ENCODE measurements at places on chromosomes 11 and 22. TPM values are rescaled to one million over a fixed set of nuclear protein-coding genes. Genes with fewer than 3 reads are reported as not detected.
A peak's percentile ranks its signal among the peaks of the same experiment; 100 is the strongest.

Gene KCTD14
- total RNA-seq, result 10.6 TPM

DNA sequence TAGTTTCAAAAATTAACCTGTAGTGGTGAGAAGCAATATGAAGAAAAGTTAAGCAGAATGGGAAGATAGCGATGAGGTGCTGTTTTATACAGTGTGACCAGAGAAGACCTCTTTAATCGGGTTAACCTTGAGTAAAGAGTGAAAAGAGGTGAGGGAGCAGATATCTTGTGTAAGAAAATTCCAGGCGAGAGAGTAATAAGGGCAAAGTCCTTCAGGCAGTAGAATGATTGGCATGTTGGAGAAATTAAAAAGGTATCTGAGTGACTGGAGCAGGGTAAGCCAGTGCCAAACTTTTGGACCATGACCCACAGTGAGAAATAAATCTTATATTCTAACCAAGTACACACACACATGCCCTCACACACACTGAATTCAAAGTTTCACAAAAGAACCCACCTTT, 374.7 kb upstream of the LARGE1 start:
- no peaks in the 10 kb centered on the region for H3K4me1 ChIP-seq
- no peak overlapping the region for H3K4me3 ChIP-seq
- DNase-seq, result no peak
- H3K36me3 ChIP-seq, result no peaks in the 10 kb centered on the region

DNA sequence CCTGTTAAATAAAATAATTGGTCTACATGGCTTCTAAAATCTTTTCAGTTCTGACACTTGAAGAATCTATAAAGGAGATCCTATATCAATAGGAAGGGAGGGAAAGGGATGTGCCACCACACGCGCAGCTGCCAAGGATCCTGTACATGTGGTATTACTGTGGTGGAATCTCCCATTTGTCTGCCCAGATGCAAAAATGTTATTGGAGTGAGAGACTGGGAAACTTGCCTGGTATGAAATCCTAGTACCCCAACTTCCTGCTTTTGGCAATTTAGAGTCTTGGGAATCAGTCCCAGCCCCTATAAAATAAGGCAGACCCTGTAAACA, 81.9 kb upstream of the PICALM start:
- H3K4me1 ChIP-seq, result peaks cover 9% of the 10 kb centered on the region
- no peak overlapping the region for H3K4me3 ChIP-seq
- no peak for DNase-seq
- H3K27ac ChIP-seq, result peak overlapping the region; percentile 38

Gene RASGRP2
- 27.7 TPM for total RNA-seq

GRCh38 chr11:102256251-102256650, 61.0 kb upstream of the BIRC3 start:
- no peak overlapping the region for H3K4me3 ChIP-seq
- DNase-seq, result no peak
- no peaks in the 10 kb centered on the region for H3K4me1 ChIP-seq
- H3K27ac ChIP-seq, result no peak overlapping the region
- no peaks in the 10 kb centered on the region for H3K27me3 ChIP-seq
- H3K36me3 ChIP-seq, result no peaks in the 10 kb centered on the region

Gene MMP27
- not detected for total RNA-seq

Gene TSGA10IP
- not detected for total RNA-seq

DNA sequence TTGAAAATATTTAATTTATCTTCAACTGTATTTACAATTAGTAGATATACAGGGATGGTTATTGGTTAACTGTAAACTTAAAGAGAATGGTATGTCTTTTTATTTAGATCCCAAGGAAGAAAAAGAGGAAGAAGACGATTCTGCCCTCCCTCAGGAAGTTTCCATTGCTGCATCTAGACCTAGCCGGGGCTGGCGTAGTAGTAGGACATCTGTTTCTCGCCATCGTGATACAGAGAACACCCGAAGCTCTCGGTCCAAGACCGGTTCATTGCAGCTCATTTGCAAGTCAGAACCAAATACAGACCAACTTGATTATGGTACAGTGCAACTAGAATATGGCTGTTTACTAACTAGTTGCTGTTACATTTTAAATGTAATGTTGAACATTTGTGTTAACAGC, 12.7 kb upstream of the CNTF start:
- no peak overlapping the region for H3K27ac ChIP-seq
- no peaks in the 10 kb centered on the region for H3K36me3 ChIP-seq
- no peak for DNase-seq
- H3K4me1 ChIP-seq, result no peaks in the 10 kb centered on the region
- H3K27me3 ChIP-seq, result no peaks in the 10 kb centered on the region

- no peak overlapping the region for H3K4me3 ChIP-seq
- no peaks in the 10 kb centered on the region for H3K36me3 ChIP-seq
- H3K27ac ChIP-seq, result no peak overlapping the region
- no peak for DNase-seq
- H3K4me1 ChIP-seq, result no peaks in the 10 kb centered on the region
- no peaks in the 10 kb centered on the region for H3K27me3 ChIP-seq
Observed at GRCh38 chr11:22699388-22699787, 33.0 kb downstream of the GAS2 start.

Gene LAYN
- total RNA-seq, result 34.1 TPM

DNA sequence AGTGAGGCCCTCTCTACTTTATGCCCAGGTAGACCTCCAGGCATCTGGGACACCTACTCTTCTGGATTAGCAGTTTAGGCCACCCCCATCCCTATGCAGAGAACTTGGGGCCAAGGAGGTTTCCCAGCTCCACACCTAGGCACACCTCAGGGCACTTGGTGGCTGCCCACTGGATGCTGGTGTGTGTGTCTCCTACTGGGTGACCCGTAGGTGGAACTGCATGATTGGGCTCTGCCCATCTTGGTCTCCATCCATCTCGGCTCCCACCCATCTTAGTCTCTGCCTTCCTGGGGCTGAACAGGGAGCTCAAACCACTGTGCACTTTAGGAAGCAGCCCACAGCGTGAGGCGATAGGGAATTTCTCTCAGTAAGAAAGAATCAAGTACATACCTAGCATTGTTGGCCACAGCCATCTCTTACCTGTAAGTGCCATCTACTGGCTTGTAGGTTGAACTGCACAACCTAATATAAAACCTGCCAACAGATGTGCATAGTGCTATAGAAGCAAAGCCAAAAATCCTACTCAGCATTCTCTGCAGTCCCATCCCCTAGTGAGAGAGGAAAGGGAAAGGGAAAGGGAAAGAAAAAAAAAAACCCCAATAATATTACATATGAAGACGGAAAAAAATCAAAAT, 61.6 kb upstream of the PTPN5 start:
- no peak for DNase-seq
- H3K4me3 ChIP-seq, result no peak overlapping the region
- no peak overlapping the region for H3K27ac ChIP-seq
- H3K36me3 ChIP-seq, result no peaks in the 10 kb centered on the region
- H3K27me3 ChIP-seq, result no peaks in the 10 kb centered on the region

GRCh38 chr22:48464246-48464645, 1363.4 kb downstream of the BRD1 start:
- no peak for DNase-seq
- no peaks in the 10 kb centered on the region for H3K27me3 ChIP-seq
- H3K36me3 ChIP-seq, result no peaks in the 10 kb centered on the region
- no peak overlapping the region for H3K4me3 ChIP-seq

Gene FKBP2
- 74.0 TPM for total RNA-seq

DNA sequence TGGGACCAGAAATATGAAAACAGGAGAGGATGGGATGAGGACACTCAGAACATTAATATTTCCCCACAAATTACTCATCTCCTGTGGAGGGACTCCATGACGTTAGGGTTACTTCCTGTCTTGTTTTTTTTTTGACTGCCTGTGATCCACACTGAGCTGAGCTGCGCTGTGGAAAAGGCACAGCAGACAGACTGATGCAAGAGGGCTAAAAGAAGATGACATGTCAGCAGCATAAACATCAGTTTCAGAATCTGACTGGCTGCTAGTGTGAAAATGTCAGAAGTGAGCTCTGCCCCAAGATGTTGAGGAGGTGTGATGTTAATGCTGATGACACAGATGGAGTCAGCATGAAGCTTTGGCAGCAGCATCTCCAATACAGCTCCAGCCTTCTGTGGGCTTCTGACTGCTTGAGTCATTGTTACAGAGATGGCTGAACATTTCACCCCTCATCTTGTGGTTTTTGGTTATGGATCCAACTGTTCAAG, 286.8 kb downstream of the BLID start:
- no peak overlapping the region for H3K4me3 ChIP-seq
- no peaks in the 10 kb centered on the region for H3K4me1 ChIP-seq
- no peaks in the 10 kb centered on the region for H3K27me3 ChIP-seq
- DNase-seq, result no peak
- H3K27ac ChIP-seq, result no peak overlapping the region
- no peaks in the 10 kb centered on the region for H3K36me3 ChIP-seq

DNA sequence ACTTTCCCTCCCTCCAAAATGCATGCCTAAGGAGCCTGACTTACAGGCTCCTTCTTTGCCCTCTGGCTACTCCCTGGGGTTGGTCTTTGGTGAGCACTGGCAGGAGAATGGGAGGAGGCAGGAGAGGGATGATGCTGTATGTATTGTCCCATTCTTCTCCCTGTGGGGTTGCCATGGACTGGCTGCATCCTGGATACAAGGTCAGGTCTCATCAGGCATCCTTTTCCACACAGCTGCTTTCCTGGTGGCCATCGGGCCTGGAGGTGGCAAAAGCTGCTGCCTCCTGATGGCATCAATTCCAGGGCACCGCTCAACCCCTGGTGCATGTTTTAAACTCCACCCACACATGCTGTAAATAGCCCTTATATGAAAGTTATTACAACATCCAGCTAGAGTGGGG, 257.2 kb downstream of the ETS1 start:
- no peaks in the 10 kb centered on the region for H3K4me1 ChIP-seq
- no peak overlapping the region for H3K27ac ChIP-seq
- H3K36me3 ChIP-seq, result no peaks in the 10 kb centered on the region
- H3K4me3 ChIP-seq, result no peak overlapping the region
- H3K27me3 ChIP-seq, result no peaks in the 10 kb centered on the region

DNA sequence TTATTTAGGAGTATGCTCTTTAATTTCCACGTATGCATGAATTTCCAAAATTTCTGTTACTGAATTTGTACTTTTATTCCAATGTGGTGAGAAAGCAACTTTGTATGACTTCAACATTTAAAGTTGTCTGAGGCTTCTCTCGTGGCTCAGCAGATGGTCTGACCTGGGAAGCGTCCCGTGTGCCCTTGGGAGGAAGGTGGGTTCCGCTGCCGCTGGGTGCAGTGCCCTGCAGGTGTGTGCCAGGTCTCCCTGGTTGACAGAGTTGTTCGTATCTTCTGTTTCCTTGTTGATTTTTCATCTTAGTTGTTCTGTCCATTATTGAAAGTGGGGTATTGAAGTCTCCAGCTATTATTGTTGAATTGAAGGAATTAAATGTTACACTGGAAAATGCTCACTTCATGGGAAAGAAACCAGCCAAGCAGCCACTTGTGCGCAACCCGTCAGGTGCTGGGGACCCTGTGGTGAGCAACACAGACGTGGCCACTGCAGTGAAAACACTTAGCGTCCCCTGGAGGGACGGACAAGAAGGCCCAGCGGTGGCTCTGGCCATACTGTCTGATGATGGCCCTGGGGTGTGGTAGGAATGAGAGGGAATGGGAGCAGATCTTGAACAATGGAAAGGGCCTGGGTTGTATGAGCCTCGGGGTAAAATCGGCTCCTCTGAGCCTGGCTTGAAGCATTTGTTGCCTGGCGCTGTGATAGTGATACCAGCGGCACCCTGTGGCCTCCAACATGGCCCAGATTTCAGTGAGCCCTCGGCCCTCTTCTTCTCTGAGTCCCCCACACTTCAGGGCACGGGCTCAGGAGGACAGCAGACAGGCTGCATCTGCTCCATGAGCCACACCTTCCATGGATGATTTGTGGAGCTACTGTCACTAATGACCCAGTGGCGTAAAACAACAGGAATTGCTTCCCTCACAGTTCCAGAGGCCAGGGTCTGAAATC, 31.5 kb upstream of the KRTAP5-7 start:
- no peak overlapping the region for H3K4me3 ChIP-seq
- H3K4me1 ChIP-seq, result no peaks in the 10 kb centered on the region
- DNase-seq, result no peak
- no peaks in the 10 kb centered on the region for H3K27me3 ChIP-seq

Gene OR52N2
- not detected for total RNA-seq

Gene MPZL3
- total RNA-seq, result 4.7 TPM

GRCh38 chr11:46047520-46047919, 73.7 kb downstream of the PHF21A start:
- no peak for DNase-seq
- H3K27ac ChIP-seq, result no peak overlapping the region
- H3K27me3 ChIP-seq, result no peaks in the 10 kb centered on the region
- H3K4me3 ChIP-seq, result no peak overlapping the region
- H3K36me3 ChIP-seq, result no peaks in the 10 kb centered on the region
- no peaks in the 10 kb centered on the region for H3K4me1 ChIP-seq

DNA sequence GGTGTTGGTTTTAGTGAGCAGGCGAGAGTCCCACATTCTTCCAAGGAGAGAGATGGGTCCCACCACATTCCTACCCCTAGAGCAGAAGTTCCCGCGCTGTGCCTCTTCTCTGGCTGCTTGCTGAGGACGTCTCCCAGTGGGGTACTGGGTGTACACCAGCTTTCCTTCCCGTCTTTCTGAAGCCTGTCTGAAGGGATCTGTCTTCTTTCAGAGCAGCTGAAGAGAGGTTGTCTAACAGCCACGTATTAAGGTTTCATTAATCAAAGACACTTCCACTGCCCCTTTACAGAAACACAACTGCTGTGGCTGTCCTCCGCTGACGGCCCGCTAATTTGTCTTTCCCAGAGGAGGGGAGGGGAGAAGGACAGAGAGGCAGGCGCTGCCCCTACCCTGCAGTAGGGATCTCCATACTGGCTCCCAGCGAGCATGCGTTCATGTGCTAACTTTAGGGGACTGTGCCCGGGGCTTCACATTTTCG, 56.0 kb downstream of the ZBTB16 start:
- H3K27ac ChIP-seq, result no peak overlapping the region
- no peaks in the 10 kb centered on the region for H3K27me3 ChIP-seq
- H3K4me1 ChIP-seq, result peaks cover 9% of the 10 kb centered on the region
- DNase-seq, result no peak
- no peaks in the 10 kb centered on the region for H3K36me3 ChIP-seq

DNA sequence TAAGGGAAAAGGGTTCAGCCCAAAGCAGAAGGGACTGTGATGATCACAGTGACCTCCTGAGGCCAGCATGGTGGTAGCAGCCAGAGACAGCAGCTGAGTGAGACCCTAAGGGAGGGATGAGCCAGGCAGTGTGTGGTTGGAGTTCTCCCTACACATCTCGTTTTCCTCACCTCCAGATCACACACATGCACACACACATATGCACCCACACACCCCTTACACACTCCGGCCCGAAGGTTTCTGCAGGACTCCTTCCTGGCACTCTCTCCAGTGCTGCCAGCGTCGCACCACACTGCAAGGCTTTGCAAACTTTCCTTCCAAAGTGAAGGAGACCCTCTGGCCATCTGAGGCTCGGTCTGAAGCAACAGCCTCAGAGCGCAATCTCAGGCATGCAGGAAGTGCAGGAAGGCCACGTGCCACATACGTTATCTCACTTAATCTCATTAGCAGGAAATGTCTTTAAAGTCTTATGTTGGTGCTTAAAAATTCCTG, 26.9 kb upstream of the TP53I11 start:
- no peaks in the 10 kb centered on the region for H3K36me3 ChIP-seq
- H3K4me1 ChIP-seq, result no peaks in the 10 kb centered on the region
- H3K4me3 ChIP-seq, result no peak overlapping the region
- no peaks in the 10 kb centered on the region for H3K27me3 ChIP-seq
- no peak overlapping the region for H3K27ac ChIP-seq

Gene PRPF19
- 52.5 TPM for total RNA-seq

Gene LRP5
- total RNA-seq, result 60.2 TPM

- H3K36me3 ChIP-seq, result no peaks in the 10 kb centered on the region
- H3K4me3 ChIP-seq, result peak overlapping the region; percentile 84
Observed at GRCh38 chr22:31346733-31347250, 646 bp upstream of the PATZ1 start.

GRCh38 chr22:45314786-45315185, 5.1 kb downstream of the FAM118A start:
- H3K36me3 ChIP-seq, result no peaks in the 10 kb centered on the region
- no peaks in the 10 kb centered on the region for H3K27me3 ChIP-seq
- H3K27ac ChIP-seq, result no peak overlapping the region

All from uterus (tissue), 4 donors.